GM20000 (cell line): ENCODE measurements at places on chromosomes 3 and 15.

DNA sequence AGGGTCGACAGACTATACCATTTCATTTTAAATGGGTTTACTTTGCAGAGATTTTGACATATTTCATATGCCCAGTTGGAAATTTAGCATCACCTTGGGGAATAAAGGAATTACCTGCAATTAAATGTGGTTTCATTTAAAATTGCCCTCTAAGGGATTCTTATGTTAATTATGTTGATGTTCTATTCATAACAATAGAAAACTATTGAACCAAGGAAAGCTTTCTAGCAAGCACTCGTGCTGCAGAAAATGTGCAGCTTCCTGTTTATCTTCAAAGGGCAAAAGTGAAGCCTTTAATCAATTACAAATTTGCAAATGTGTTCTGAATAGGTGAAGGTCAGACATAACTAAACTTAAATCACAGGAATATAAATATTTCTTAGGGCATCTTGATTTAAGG lies 352.1 kb downstream of the CHST2 start:
- DNase-seq: no peak

- DNase-seq: no peak
Observed at GRCh38 chr15:23477920-23478319, 30.9 kb upstream of the GOLGA6L2 start.

GRCh38 chr15:81001152-81002008 lies 657 bp downstream of the TLNRD1 start:
- peak; percentile 84 for DNase-seq

GRCh38 chr3:32249184-32249782 lies 10.8 kb downstream of the CMTM8 start:
- DNase-seq: no peak

GRCh38 chr3:38054499-38055001 lies 15.5 kb downstream of the DLEC1 start:
- DNase-seq: peak; percentile 66

- no peak for DNase-seq
Observed at GRCh38 chr3:154135511-154136173, 14.5 kb downstream of the ARHGEF26 start.

GRCh38 chr3:124140746-124141145 lies 148.8 kb upstream of the ROPN1 start:
- no peak for DNase-seq

DNA sequence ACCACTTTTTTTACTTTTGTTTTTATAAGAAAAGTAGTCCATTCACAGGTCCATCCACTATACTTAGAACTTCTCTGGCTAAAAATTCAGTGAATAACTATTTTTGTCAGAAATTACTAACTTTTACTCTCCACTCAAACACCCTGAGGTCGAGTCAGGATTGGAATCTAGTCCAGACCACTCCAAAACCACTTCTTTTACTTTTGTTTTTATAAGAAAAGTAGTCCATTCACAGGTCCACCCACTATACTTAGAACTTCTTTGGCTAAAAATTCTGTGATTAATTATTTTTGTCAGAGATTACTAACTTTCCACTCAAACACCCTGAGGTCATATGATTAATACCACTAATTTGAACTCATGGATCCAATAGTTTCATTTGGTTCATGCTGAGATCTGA lies 239.4 kb downstream of the RORA start:
- DNase-seq: no peak

DNA sequence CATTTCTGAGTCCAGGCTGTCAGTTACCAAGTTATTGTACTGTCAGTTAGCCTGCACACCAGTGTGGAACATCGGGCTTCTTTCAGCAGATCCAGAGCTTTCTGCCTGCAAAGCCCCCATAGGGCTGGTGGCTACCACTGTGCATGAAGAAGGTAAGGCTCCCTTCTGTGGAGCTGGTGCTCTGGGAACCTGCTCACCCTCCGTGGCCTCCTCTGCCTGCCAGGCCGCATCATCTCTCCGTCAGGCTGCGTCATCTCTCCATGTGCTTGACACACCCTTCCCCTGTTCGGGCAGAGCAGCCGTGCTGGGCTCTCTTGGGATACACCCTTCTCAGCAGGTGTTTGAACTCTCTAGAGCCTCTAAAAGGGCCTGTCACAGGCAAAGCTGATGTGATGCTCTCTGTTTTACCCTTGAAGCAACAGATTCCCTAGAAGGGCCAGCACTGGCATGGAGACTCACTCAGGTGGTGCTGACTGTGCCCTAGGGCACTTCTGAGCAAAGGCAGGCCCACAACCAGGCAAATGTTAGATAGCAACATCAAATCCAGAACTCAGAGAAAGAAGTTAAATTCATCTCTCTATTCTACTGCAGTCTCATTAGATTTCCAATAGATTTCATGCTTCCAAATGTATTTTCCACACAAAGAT lies 261.1 kb downstream of the EPHB1 start:
- DNase-seq: no peak

- DNase-seq: no peak
Observed at GRCh38 chr15:75830910-75831805, 12.1 kb upstream of the UBE2Q2 start.

DNA sequence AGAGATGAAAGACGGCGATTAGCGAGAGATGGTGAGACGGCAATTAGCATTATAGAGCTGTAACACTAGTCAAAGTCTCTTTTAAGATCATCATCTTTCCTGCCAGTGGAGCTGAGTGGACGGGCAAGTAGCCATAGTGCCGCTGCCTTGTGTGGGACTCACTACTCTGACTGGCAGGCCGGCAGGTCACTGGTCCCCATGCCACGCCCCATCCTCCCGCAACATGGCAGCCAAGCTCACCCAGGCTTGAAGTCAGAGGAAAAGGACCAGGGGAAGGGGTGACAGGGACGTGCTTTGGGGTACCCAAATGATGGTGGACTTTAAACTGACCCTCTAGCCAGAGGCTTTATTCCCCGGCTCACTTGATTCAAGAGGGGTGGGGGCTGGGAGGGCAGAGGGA lies 44.6 kb upstream of the COL6A5 start:
- no peak for DNase-seq
